ENCODE measurements at places on chromosomes 11 and 22. TPM values are rescaled to one million over a fixed set of nuclear protein-coding genes. Genes with fewer than 3 reads are reported as not detected.

GRCh38 chr11:7688238-7688826, 15.0 kb upstream of the CYB5R2 start:
- DNase-seq: peak; percentile 36
- peaks cover 50% of the 10 kb centered on the region for H3K27me3 ChIP-seq
- H3K27ac ChIP-seq: no peak overlapping the region
- no peak overlapping the region for H3K4me3 ChIP-seq
- no peaks in the 10 kb centered on the region for H3K36me3 ChIP-seq
- H3K4me1 ChIP-seq: no peaks in the 10 kb centered on the region

- peak overlapping the region; percentile 91 for H3K27ac ChIP-seq
- H3K27me3 ChIP-seq: peaks cover 1% of the 10 kb centered on the region
- H3K4me1 ChIP-seq: peaks cover 24% of the 10 kb centered on the region
- H3K36me3 ChIP-seq: no peaks in the 10 kb centered on the region
- DNase-seq: peak; percentile 20
These were observed 4.1 kb upstream of the ELFN2 start for GRCh38 chr22:37431366-37431765.

Gene MMP11
- total RNA-seq: 10.1 TPM

GRCh38 chr22:47084226-47084625, 321.8 kb downstream of the TBC1D22A start:
- DNase-seq: no peak
- no peaks in the 10 kb centered on the region for H3K27me3 ChIP-seq
- no peak overlapping the region for H3K27ac ChIP-seq
- H3K4me3 ChIP-seq: no peak overlapping the region
- no peaks in the 10 kb centered on the region for H3K4me1 ChIP-seq

- no peaks in the 10 kb centered on the region for H3K36me3 ChIP-seq
- H3K27ac ChIP-seq: no peak overlapping the region
- H3K27me3 ChIP-seq: no peaks in the 10 kb centered on the region
- H3K4me3 ChIP-seq: no peak overlapping the region
These were observed 145.6 kb downstream of the WNT7B start for GRCh38 chr22:45831394-45831793.

- no peak within 1 kb of the TSS for H3K4me3 ChIP-seq
- H3K27me3 ChIP-seq: peaks cover 37% of the 10 kb centered on the region
- no peak within 1 kb of the TSS for H3K27ac ChIP-seq
- H3K36me3 ChIP-seq: no peaks in the 10 kb centered on the region
- no peaks in the 10 kb centered on the region for H3K4me1 ChIP-seq
These were observed at the start of gene FLRT1 for GRCh38 chr11:64035576-64035975. TSS of gene FLRT1 (plus strand) at chr11:64035931. CDS start at chr11:64116268, 80,337 bp downstream.

Gene PANX2
- total RNA-seq: 5.1 TPM

GRCh38 chr22:17824457-17824856, 50.2 kb upstream of the BID start:
- H3K4me3 ChIP-seq: no peak overlapping the region
- H3K27ac ChIP-seq: no peak overlapping the region
- H3K36me3 ChIP-seq: peaks cover 9% of the 10 kb centered on the region
- H3K27me3 ChIP-seq: no peaks in the 10 kb centered on the region
- H3K4me1 ChIP-seq: no peaks in the 10 kb centered on the region

GRCh38 chr11:48093795-48094642, 113.7 kb downstream of the PTPRJ start:
- DNase-seq: no peak
- no peaks in the 10 kb centered on the region for H3K27me3 ChIP-seq
- H3K4me3 ChIP-seq: no peak overlapping the region

GRCh38 chr11:3222003-3222855, 3.6 kb upstream of the MRGPRG start:
- no peaks in the 10 kb centered on the region for H3K27me3 ChIP-seq
- no peak overlapping the region for H3K27ac ChIP-seq
- no peaks in the 10 kb centered on the region for H3K36me3 ChIP-seq
- DNase-seq: no peak
- no peak overlapping the region for H3K4me3 ChIP-seq

DNA sequence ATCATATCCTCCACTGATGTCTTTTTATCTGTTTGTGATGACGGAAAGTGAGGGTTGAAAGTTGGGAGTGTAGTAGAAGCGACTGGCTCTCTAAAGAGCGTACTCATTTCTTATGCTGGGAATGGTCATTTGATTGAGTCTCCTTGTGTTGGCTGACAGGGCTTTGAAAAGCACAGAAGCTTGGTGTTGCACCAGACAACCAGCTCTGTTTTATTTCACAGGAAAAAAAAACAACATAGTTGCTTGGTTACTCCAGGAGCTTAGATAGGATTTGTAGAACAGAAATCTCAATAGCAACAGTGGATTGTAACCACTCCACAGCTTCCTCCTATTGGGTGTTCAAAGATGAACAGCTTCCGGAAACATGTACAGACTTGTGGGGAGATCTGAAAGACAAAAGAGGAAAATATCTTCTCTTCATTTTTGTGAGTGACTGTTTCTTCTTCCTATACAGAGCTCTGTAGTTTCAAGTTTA, 2.7 kb downstream of the RBM14 start:
- peaks cover 24% of the 10 kb centered on the region for H3K4me1 ChIP-seq
- H3K27me3 ChIP-seq: no peaks in the 10 kb centered on the region
- H3K27ac ChIP-seq: peak overlapping the region; percentile 37
- no peak overlapping the region for H3K4me3 ChIP-seq
- peak; percentile 56 for DNase-seq

DNA sequence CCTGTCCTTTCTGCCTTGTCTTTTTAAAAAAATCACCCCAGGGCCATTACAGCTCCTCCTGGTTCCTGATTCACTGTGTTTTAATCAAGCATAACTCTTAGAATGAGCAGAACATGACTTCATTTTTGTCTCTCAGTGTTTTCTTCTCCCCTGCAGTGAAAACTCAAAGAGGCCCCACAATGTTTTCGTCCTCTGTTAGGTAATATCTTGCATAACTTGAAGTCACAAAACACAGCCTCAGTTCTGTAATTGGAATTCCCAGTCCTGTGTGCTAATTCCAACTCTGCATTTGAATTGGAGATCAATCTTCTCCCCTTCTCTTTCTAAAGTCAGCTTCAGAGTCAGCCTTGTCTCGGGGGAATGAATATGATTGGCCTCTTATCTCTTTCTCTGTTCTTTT, 186.5 kb upstream of the NAV2 start:
- no peak overlapping the region for H3K27ac ChIP-seq
- peaks cover 2% of the 10 kb centered on the region for H3K27me3 ChIP-seq
- H3K4me1 ChIP-seq: no peaks in the 10 kb centered on the region
- H3K4me3 ChIP-seq: no peak overlapping the region
- no peaks in the 10 kb centered on the region for H3K36me3 ChIP-seq

Gene MFRP
- not detected for total RNA-seq

DNA sequence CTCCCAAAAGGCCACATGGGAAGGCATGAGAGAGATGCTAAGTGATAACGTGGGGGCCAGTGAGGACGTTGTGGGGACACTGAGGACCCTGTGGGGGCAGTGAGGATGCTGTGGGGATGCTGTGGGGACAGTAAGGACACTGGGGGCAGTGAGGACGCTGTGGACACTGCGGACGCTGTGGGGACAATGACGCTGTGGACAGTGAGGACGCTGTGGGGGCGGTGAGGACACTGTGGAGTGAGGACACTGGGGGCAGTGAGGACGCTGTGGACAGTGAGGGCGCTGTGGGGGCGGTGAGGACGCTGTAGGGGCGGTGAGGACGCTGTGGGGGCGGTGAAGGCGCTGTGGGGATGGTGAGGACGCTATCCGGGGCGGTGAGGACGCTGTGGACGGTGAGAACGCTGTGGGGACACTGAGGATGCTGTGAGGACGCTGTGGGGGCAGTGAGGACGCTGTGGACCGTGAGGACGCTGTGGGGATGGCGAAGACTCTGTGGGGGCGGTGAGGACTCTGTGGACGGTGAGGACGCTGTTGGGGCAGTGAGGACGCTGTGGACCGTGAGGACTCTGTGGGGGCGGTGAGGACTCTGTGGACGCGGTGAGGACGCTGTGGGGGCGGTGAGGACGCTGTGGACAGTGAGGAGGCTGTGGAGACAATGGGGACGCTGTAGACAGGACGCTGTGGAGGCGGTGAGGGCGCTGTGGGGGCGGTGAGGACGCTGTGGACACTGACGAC, 1.8 kb downstream of the GP1BB start:
- no peak overlapping the region for H3K27ac ChIP-seq
- no peaks in the 10 kb centered on the region for H3K4me1 ChIP-seq
- H3K27me3 ChIP-seq: peaks cover 2% of the 10 kb centered on the region
- peaks cover 11% of the 10 kb centered on the region for H3K36me3 ChIP-seq

DNA sequence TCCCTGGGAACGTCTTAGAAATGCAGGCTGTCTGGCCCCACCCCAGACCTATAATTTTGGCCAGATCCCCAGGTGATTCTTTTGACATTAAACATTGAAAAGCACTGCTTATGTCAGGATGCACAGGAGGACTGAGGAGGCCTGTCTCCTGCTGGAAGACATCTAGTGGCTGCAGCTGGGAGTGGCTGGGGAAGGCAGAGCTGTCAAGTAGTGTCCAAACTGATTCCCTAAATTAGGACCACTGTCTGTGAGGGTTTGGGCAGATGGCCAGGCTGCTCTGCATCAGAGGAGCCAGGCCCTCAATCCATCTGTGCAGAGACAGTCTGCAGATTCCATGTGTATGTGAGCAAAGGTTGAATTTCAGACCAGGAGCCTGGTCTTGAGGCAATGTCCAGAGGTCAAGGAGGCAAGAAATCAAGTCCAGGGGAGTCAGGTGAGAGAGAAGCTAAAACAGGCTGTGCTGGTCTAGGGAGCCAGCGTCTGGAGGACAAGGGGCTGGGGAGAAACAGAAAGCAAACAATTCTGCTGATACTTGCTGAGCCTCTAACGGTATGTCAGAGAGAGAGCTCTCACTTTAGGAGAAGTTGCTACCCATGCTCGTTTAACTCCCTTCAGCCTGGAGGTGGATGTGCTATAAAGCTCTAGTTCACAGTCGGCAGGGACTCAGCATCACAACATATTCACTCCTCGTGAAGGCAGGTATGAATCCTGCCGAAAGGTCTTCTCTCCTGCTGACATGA, 15.3 kb upstream of the SYTL2 start:
- no peak overlapping the region for H3K27ac ChIP-seq
- DNase-seq: peak; percentile 19
- no peak overlapping the region for H3K4me3 ChIP-seq
- H3K27me3 ChIP-seq: no peaks in the 10 kb centered on the region

GRCh38 chr22:47105085-47105484, 342.6 kb downstream of the TBC1D22A start:
- H3K27me3 ChIP-seq: no peaks in the 10 kb centered on the region
- peaks cover 8% of the 10 kb centered on the region for H3K4me1 ChIP-seq
- H3K4me3 ChIP-seq: no peak overlapping the region
- no peak for DNase-seq
- no peak overlapping the region for H3K27ac ChIP-seq

DNA sequence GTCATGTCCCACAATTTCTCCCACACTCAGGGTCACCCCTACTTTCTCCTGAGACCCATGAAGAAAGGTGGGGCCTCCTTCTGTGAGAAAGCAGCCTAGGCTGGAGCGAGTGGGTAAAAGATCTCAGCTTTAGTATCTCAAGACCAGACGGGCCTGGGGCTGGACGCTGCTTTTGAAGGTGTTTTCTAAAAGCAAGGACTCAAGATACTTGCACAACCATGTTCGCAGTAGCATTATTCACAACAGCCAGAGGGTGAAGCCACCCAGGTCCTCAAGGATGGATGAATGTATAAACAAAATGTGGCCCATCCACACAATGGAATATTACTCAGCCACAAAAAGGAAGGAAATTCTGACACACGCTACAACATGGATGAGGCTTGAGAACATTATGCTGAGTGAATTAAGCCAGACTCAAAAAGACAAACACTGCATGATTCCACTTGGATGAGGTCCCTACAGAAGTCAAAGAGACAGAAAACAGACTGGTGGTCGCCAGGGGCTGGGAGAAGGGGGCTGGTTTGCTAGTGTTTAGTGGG, 10.6 kb downstream of the SHANK2 start:
- H3K27me3 ChIP-seq: no peaks in the 10 kb centered on the region
- no peaks in the 10 kb centered on the region for H3K4me1 ChIP-seq
- H3K4me3 ChIP-seq: no peak overlapping the region
- no peak overlapping the region for H3K27ac ChIP-seq
- H3K36me3 ChIP-seq: no peaks in the 10 kb centered on the region

DNA sequence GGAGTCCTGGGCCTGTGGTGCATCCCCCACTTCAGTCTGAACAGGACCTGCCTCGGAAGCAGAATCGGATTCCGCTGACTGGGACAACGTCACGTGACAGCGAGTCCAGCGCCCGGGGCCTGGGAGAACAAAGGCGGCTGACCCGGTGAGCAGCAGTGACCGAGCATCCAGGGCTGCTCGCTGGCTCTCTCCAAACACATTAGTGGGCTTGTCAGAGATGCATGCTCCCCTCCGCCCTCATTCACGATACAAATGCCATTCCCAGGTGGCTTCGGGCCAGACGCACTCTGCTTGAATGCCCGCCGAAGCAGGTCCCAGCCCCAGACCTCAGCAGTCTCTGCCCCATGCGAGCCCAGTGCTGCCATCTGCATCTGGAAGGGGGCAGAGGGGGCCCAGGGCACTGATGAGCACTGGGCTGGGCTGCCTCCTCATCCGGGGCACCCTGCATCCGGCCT, 91.0 kb downstream of the WNT7B start:
- no peak overlapping the region for H3K4me3 ChIP-seq
- no peak overlapping the region for H3K27ac ChIP-seq
- no peak for DNase-seq

Gene OR51B5
- not detected for total RNA-seq

Gene BARX2
- not detected for total RNA-seq

DNA sequence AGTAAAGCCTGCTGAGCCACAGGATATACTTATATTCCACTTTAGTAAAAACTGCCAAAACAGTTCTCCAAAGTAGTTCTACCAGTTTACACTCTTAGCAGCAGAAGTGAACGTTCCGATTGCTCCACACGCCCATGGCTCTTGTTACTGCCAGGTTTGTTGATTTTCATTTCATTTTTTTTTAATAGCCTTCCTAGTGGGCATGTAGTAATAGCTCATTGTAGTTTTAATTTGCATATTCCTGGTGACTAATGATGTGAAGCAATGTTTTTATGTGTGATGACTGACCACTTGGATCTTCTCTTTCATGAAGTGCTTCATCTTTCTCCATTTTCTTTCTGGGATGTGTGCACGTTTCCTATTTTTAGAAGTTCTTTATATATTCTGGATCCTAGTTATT, 4.8 kb upstream of the C11orf97 start:
- no peaks in the 10 kb centered on the region for H3K27me3 ChIP-seq
- H3K27ac ChIP-seq: no peak overlapping the region
- no peak overlapping the region for H3K4me3 ChIP-seq
- no peaks in the 10 kb centered on the region for H3K36me3 ChIP-seq
- no peak for DNase-seq
- H3K4me1 ChIP-seq: peaks cover under 1% of the 10 kb centered on the region

GRCh38 chr11:44532809-44533208, 32.7 kb upstream of the CD82 start:
- H3K36me3 ChIP-seq: no peaks in the 10 kb centered on the region
- no peaks in the 10 kb centered on the region for H3K27me3 ChIP-seq
- no peak for DNase-seq
- no peak overlapping the region for H3K4me3 ChIP-seq

Gene PLAAT3
- 22.8 TPM for total RNA-seq

DNA sequence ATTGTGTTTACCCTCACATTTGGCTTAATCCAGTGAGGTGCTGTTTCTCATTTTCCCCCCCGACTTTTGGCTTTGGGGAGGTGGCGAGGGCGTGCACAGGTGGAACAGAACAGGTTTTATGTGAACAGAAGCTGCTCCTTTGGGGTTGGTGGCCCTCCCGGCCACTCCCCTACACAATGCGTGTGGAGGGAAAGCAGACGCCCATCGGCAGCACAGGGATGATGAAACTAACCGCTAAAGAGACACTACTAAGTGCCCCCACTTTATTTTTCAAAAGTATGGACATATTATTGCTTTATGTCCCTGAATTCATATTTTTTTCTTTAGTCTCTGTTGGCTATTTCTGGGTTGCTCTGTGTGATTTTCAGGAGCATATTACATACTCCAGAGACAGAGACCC, 160.9 kb downstream of the ENTHD1 start:
- no peak overlapping the region for H3K4me3 ChIP-seq
- H3K27me3 ChIP-seq: peaks cover 3% of the 10 kb centered on the region
- H3K36me3 ChIP-seq: no peaks in the 10 kb centered on the region
- no peak overlapping the region for H3K27ac ChIP-seq
